ENCODE measurements at places on chromosomes 4 and X.

DNA sequence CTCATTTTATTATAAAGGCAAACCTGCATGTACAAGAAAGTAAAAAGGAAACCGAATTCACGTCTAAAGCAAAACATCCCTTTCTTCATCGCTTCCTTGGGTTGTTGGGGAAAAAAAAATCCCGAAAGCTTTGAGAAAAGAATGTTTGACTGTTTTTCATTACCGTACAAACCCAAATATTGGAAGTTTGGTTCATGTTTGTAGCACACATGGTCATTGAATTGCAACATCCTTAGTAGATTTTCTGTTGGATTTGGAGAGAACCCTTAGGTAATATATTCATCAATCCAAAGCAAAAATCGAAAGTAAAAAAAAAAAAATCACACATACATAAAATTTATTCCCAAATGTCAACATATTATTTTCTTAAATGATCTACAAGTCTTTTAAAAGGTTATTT is 420.3 kb downstream of the MAPK10 start:
- no peak for DNase-seq

GRCh38 chrX:49162620-49163019 is at the start of gene MAGIX:
MAGIX (plus strand) TSS chrX:49162758; CDS start chrX:49162890, 132 bp downstream.
- DNase-seq = no peak

GRCh38 chrX:13215729-13216128 is 104.1 kb downstream of the ATXN3L start:
- DNase-seq = no peak

DNA sequence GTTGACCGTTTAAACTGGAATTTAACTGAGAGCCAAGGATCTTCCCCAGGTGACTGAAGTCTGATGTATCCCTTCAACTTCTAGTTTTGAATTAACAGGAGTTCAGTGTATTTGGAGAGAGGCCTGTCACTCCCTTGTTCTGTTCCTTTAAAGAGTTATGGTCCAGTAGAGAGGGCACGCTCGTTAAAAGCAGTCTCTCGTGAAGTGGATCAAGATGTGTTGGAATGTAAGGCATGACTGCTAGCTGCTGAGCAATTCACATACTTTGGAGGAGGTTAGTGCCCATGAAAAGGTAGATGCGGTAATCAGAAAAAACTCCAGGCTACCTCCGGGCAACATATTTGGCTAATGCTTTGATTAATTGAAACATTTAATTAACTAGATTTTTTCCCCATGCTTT is 65.7 kb downstream of the SHROOM2 start:
- DNase-seq = no peak

DNA sequence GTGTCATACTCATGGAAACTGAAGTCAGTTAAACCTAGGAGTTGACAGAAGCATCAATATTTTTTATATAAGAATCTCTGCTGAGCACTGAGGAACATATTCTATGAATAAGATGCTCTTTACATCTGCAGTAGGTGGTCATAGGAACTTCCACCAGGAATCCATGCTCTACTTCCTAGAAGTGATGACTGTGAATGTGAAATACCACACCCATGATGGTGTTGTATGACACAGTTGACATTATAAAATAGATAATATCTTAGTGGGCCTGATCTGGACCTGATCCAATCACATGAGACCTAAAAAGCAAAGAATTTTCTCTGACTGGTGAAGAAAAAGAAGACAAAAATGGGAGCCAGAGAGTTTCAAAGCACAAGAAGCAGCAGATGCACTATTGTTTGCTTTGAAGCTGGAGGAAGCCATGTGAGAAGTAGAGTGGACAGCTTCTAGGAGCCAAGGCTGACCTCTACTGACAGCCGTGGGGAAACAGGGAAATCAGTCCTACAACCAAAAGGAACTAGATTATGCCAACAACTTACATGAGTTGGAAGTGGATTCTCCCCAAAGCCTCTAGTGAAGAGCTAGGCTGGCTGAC is 68.6 kb upstream of the HS3ST1 start:
- DNase-seq = no peak

- DNase-seq = no peak
Measured at GRCh38 chr4:79723507-79723906, 315.5 kb upstream of the GK2 start.

- DNase-seq = no peak
Measured at GRCh38 chrX:77961063-77961462, 8.4 kb downstream of the PGAM4 start.

DNA sequence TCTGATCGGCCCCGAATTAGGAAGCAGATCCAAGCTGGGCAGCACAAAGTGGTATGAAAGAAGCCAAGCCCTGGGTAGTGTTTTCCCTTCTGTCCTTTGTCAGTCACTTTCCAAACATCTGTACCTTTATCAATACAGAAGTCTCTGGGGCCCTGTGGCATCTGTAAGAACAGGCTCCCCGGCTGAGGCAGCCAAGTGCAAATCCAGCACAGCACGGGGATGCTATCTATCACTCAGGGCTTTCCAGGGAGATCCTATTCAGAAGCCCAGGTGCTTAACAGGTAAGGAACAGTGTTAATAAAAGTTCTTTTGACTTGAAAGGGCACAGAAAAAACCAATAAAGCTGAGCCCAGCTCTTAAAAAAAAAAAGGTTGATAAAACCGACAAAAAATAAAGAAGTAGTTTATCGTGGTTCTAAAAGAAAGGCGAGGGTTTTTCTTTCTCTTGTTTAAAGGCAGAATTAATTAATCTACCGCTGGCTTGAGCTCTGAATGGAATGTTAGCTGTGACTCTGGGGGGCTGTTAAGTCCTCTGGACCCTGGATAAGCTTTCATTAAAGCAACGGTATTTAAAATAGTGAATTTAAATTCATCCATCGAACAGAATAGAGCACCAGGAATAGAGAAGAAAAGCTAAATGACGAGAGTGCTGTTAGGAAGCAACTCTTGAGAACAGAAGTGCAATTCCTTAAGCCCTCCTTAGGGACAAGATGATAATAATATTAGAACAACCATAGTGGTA is 119.1 kb upstream of the GATB start:
- DNase-seq = no peak

GRCh38 chr4:153447175-153447905 is 18.8 kb upstream of the TMEM131L start:
- no peak for DNase-seq

GRCh38 chr4:139144161-139144859 is 32.7 kb downstream of the ELF2 start:
- DNase-seq = no peak

GRCh38 chr4:169377367-169377766 is 106.6 kb upstream of the SH3RF1 start:
- no peak for DNase-seq

DNA sequence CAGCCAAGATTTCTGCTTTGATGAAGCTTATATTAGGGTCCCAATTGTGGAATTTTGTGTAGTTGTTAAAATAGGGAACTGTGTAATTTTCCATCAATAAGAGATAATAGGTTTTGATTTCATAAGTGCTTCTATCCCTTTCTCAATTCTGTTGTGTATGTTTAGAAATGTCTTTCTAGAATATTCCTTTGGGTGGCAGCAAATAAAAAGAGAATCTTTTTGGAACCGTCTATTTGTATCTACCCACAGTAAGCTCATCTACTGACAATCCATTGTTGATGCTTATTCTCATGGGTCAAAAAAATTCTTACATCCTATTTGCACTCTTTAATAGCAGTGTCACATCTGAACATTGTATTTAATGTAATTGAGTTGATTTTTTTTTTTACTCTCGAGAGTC is 61.7 kb downstream of the TMA16 start:
- DNase-seq = no peak

- DNase-seq = no peak
Measured at GRCh38 chr4:145351922-145352321, 129.7 kb upstream of the SMAD1 start.

DNA sequence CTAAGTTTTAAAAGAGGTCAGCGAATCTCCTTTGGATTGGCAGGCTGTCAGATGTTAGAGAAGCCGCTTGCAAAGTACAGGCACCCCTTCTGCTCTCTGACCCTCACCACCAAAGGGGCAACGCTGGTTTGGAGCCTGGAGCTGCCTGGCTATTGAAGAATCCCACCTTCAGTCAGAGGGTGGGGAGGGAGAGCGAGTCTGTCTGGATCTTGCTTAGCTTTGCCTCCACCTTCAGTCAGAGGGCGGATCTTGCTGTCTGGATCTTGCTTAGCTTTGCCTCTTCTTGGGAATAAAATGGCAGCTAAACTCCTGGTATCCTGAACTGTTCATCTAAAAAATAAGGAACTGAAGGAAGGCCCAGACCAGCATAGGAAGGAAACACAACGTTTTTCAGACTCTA is 7.3 kb downstream of the CCDC110 start:
- no peak for DNase-seq

- peak; percentile 78 for DNase-seq
Measured at GRCh38 chr4:76301068-76301774, 5.3 kb upstream of the STBD1 start.

DNA sequence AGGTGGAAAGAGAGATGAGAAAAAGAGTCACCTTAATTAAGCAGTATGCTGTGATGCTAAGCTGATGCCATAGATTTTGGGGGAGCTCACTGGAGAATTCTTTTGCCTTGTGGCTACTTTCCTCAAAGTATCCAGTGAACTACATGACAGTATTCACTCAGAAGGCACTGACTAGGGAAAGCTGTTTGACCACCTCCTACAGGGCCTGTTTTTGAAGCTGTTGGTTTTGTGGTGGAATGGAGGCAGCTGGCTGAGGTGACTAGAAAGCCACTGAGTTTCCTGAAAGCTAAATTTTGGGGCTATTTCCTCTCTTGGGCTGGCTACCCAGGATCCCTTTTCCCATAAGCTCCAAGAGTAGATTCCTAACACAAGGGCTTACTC is 124.8 kb upstream of the EOLA2 start:
- no peak for DNase-seq

- no peak for DNase-seq
Measured at GRCh38 chr4:8644461-8644891, 51.9 kb downstream of the CPZ start.

DNA sequence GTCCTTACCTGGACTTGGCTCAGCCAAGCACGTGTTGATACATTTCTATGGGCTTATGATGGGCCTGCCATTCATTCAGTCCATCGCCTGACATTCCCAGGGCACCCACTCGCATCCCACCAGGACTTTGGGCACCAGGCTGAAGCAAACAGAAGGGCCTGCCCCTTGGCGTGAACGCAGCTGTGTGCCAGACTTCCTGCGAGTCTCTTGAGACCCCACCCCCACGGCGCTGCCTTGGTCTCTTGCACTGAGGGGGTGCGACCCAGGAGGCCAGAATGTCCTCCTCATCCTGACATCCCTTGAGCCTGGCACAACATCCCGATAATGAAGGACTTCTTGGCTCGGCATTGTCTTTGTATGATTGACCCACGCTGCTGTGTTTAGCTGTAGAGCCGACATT is 1.5 kb upstream of the PSAPL1 start:
- no peak for DNase-seq

GRCh38 chrX:77597090-77597489 is 149.9 kb downstream of the FGF16 start:
- DNase-seq = no peak

DNA sequence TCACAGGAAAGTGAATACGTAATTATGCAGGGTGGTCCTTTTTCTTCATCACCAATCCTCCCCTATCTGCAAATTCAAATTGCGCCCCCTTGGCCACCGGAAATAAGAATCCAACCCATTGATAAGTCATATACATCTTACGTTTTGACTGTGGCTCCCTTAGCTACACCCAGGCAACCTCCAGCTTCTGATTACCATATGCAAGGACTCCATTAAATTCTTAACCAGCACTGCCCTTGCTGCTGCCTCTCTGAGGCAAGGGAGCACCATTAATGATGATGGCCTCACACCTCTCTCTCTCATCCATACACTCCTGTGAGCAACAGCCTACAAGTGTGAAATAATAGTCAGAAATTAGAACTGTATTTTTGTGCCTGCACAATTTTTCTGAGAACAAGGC is 106.0 kb upstream of the NOCT start:
- no peak for DNase-seq

- DNase-seq = no peak
Measured at GRCh38 chr4:6542951-6543350, 32.0 kb upstream of the MAN2B2 start.

GRCh38 chr4:45064741-45065140 is 338.4 kb upstream of the GNPDA2 start:
- no peak for DNase-seq

- no peak for DNase-seq
Measured at GRCh38 chrX:77977095-77977494, 7.7 kb upstream of the PGAM4 start.

DNA sequence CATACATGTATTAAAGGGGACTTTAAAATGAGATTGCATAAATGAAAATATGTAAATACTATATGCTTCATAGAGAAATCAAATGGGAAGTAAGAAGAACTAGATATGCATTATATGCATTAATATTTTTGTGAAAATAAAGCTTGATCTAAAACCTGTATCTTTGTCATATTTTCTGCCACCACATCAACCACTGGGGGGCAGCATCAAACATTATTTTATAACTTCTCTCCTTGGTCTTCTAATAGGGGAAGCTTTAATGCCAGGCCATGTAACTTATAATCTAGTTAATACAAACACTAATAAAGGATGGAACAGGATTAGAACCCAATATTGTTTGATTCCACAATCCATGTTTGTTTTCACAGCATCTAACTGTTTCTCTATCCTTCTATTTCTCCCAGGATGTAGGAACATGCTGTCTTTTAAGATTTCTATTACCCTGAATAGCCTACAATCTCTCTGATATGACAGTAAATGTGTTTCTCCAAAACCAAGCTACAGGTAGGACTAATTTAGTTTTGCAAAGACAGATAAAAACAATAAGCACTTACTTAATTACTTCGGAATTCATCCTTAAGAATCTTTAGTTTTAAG is 10.0 kb downstream of the QRFPR start:
- DNase-seq = peak; percentile 32

- peak; percentile 22 for DNase-seq
Measured at GRCh38 chr4:86441175-86441936, 81.5 kb upstream of the MAPK10 start.

- no peak for DNase-seq
Measured at GRCh38 chrX:77450996-77451395, 3.8 kb downstream of the FGF16 start.

GRCh38 chrX:119468551-119469312 is 488 bp downstream of the SLC25A5 start:
- peak; percentile 79 for DNase-seq

DNA sequence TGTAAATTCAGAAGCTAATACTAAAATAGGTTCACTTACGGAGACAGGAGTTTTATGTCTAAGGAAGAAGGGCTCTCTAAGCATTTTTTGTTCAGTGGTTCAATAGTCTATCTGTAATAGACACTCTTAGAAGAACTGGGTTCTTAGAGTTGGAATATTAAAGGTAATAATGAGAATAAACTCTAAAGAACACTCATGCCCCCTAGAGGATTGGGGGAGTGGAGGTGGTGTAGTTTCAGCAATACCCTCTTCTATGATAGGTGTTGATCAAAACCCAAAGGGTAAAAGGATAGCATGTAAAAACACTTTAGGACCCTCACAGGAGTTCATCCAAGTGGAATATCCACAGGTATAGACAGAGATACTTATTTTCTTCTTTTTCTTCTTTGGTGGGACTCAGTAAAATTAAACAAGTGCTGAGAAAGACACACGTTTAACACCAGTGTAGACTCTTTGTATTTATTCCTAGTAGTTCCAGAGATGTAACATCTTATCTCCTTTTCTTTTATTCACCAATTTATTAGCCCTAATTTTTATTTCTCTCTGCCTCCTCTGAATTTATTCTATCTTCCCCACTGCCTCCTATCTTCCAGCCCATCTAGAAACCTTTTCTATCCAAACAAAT is 25.7 kb upstream of the MND1 start:
- peak; percentile 66 for DNase-seq

- peak; percentile 49 for DNase-seq
Measured at GRCh38 chr4:176789955-176790354, 2.8 kb downstream of the VEGFC start.

- DNase-seq = no peak
Measured at GRCh38 chr4:141180991-141181761, 39.5 kb upstream of the ZNF330 start.
